ENCODE measurements at places on chromosomes 16 and 17.

- no peak for DNase-seq
These were observed 67.0 kb downstream of the PITPNC1 start for GRCh38 chr17:67443931-67444595.

GRCh38 chr17:562174-562573 lies 152.5 kb downstream of the VPS53 start:
- DNase-seq = no peak

DNA sequence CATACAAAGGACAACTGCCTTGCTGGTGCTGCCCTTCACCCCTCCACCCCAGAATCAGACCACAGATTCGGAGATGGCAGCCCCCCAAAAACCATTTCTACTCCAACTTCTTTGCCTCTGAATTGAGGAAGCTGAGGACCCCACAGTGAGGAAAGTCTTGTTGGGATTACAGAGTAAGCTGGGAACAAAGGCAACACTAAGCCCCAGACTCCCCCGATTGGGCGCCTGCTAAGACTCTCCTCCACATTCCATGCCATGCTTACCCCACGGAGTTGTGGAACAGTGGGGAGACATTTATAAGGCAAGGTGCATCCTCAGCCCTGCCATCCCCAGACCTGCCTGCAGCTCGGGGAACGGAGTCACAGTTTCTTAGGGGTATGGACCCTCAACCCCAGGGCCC lies 1.9 kb downstream of the GIT1 start:
- DNase-seq = no peak

- DNase-seq = no peak
These were observed 5.7 kb downstream of the SULT1A1 start for GRCh38 chr16:28604186-28604565.

DNA sequence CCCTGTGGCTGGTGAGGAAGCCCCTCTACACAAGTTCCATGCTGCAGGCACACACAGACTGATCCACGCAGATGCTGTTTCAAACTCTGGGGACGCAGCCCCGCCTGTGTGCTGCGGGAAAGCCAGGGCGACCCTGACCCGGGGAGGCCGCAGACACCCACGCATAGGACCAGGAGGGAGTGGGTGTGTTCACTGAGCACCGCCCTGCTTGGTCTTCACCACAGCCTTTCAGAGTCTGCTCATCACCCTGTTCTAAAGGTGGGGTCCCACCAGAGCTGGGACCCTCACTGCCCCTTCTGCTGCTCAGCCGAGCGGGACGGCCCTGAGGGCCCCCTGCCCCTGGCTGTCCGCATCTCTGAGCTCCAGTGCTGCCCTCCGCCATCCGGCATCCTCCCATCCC lies 7.5 kb downstream of the TSPAN10 start:
- DNase-seq = no peak

GRCh38 chr16:27951489-27952120 lies 111.9 kb downstream of the GSG1L start:
- DNase-seq = no peak

DNA sequence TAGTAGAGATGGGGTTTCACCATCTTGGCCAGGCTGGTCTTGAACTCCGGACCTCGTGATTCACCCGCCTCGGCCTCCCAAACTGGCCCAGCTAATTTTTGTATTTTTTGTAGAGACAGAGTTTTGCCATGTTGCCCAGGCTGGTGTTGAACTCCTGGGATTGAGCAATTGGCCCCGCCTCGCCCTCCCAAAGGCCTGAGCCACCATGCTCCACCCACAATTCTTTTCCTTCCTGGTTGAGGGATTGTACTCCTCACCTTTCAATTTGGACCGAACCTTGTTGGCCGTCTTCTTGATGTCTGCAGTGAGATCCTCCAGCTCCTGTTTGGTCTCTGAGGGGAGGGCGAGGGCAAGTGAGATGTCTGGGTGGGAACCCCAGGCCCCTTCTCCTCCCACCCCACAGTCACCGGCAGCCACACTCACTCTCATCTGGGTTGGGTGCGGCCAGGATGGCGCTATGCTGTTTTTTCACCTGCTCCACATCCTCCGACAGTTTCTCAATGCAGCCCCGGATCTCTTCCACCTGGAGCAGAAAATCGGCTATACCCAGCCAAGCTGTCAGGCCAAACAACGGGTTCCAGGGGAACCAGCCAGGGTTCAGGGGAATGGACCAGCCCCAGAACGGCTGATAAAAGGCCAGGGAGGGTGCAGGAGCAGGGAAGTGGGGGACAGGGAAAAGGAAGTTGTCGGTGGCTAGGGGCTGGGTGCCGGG lies 9.6 kb downstream of the STX1B start:
- DNase-seq = no peak

DNA sequence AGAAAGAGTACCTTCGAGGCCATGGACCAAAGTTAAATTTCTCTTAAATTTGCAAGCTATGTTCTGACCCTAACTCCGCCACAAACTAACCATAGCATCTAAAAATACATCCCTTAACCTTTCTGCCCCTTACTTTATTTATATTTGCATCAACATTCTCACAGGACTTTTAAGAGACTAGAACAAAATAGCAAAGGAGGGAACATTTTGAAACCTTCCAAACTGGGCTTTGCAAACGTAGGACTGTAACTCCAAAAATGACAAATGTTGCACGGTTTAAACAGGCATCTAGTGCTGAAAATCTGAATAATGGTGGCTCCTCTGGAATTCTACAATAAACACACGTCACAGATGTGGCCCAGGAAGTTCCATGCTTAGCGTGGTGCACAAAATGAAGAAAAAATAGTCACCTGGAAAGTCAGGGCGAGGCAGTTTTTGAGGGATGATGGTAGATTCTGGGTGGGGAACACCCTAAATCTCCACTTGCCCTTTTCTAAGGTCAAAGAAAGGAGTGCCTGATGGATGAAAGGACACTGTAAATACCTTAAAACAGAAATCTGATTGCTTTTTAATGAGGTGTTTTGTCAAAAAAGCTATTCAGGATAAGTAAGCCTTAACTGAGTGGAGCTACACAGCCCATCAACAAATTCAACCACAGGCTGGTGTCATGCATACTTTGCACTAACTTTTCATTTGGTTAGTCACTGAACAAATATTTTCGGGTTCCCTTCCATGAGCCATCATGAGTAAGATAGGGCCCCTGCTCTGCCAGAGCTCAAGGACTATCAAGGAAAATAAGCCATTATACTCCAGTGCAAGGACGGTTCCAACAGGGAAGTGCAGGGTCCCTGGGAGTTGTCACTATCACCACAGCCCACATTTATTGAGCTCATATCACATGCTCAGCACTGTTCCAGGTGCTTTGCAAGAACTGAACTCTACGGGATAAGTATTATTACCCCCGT lies 21.2 kb downstream of the ARHGAP17 start:
- no peak for DNase-seq

- DNase-seq = no peak
These were observed 100.1 kb downstream of the YPEL2 start for GRCh38 chr17:59431601-59432000.

- no peak for DNase-seq
These were observed 185.8 kb upstream of the HSBP1 start for GRCh38 chr16:83622010-83622409.

- DNase-seq = no peak
These were observed 155.2 kb downstream of the RAB11FIP4 start for GRCh38 chr17:31546650-31547049.

DNA sequence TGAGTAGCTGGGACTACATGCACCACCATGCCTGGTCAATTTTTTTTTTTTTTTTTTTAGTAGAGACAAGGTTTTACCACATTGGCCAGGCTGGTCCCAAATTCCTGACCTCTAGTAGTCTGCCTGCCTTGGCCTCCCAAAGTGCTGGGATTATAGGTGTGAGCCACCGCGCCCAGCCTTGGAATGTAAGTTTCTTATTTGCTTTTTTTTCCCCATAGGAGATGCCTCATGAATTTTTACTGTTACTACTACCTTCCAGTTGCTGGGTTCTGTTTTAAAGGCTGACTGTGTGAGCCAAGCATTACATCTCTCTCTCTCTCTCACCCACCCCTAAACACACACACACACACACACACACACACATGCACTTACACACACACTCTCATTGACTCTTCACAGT lies 112.6 kb downstream of the RGS9 start:
- DNase-seq = no peak

GRCh38 chr16:88340755-88341150 lies 42.0 kb upstream of the ZNF469 start:
- no peak for DNase-seq

- DNase-seq = no peak
These were observed 9.3 kb downstream of the JUP start for GRCh38 chr17:41777157-41777573.

DNA sequence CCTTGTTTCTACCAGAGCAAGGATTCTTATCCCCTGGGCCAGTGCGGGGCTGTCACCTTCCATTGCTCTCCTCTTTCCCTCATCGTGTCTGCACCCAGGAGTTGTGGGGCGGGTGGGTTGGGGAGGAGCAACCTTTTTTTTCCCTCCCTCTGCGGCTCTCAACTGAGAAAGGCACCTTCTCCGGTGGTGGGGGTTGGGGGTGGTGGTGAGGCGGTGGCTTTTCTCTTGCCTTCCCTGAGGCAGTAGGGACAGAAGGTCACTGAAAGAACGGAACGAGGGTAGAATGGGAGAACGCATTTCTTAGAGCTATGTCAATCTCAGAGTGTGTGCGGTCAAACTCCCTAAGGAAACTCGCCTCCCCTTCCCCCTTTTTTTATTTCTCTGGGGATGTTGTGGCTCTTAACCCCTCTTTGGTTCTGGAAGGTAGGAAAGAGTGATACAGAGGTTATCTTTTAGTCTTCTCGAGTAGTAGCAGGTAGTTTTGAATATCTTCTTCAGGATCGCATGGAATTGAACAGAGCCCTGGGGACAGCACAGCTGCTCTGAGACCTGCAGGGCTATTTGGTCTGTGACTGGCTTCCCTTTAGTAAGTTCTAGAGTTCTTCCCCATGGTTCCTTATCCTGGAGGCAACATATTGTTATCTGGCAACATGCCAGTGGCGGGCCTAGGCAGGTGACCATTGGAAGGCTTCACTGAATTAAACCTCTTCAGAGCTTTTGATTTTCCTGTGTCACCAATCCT lies 994 bp downstream of the CLTC start:
- DNase-seq = peak; percentile 58

- no peak for DNase-seq
These were observed 12.5 kb downstream of the IL4R start for GRCh38 chr16:27326251-27326650.

DNA sequence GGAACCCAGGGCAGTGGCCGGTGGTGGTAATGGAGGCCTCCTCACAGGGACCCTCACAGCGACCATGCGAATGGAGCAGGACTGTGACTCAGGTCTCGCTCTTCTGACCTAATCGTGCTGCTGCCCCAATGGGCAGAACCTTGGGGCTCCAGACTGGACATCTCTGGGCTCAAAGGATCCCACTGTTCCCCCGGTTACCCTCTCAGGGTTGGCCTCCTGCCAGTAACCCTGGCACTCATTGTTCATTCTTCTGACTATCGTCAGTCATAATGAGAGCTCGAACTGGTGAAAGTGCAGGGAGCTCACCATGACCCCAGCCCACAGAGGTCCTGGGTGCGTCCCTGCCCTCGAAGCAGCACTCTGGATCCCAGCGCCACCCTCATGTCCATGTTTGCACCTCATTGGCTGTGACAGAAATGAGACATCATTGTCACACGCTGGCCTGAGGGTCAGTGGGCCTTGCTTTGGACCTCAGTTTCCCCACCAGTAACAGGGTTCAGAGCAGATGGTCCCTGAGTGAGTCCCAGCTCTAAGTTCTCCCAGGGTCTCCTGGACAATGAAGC lies 4.0 kb upstream of the NPRL3 start:
- peak; percentile 58 for DNase-seq

DNA sequence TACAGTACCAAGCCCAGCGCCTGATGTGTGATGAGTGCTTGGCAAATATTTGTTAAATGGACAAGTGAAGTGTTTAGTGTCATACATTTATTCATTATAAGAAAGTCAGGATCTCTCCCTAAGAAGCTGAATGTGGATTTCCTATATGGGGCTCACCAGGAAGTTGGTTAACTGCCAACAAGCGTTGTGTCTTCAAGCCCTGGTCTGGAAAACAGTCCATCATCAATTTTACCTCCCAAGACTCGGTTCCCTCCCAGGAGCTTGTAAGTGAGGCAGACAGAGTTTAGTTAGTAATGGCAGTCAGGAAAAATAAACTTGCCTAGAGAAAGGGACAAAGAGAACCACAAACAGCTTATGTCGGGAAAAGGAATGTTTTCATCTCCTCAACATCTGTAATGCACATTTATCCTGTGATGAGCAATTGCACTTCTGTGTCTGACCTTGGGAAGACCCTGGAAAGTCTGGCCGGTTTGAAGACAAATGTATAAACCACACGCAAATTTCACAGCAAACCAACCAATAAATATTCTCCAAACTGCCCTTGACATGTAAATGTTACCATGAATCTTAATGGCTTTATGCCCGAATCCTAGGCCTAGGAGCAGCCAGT lies 28.3 kb downstream of the C16orf95 start:
- DNase-seq = no peak

DNA sequence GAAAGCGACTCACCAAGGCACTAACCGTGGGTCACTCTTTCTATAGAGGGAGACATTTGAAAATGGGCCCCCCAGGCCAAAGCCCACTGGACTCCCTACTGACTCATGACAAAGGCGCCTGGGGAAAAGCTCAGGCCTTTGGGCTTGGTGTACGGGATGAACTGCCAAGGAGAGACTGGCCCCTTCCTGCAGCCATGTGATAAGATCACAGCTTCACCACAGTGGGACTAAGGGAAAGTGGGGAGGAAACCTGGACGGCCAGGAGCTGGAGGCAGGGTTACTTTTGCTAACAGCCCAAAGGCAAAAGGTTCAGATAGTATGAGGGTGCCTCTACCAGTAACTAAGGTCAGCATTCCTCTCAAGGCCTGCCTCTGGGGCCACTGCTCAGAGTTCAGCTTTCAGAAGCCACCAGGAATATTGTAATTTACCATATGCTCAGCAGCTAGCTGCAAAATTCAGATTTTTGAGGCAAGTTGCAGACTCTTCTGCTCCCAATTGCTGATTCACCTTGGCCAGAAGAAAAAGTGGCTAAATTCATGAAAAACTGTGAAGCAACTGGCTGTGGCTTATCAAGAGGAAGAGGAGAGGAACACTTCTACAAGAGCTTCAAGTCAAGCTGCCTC lies 37.1 kb upstream of the SLC25A19 start:
- DNase-seq = no peak

- DNase-seq = no peak
These were observed 7.9 kb upstream of the DNAH17 start for GRCh38 chr17:78585006-78585630.

DNA sequence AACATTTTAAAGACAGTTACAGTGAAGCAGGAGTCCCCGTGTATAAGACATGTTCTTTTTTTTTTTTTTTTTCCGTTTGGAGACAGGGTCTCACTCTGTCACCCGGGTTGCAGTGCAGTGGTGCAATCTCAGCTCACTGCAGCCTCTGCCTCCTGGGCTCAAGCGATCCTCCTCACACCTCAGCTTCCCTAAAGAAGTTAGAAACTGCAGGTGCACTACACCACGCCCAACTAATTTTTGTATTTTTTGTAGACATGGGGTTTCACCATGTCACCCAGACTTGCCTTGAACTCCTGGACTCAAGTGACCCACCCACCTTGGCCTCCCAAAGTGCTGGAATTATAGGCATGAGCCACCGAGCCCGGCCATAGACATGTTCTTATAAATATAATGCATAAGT lies 3.0 kb downstream of the EVI2B start:
- no peak for DNase-seq

GRCh38 chr16:79463841-79464240 lies 136.7 kb downstream of the MAF start:
- DNase-seq = peak; percentile 63

Measured in pons (tissue), 1 donor.